ENCODE measurements at places on chromosomes 3 and 15. TPM values are rescaled to one million over a fixed set of nuclear protein-coding genes. Genes with fewer than 3 reads are reported as not detected.

The PIERCE2 gene
- total RNA-seq: 8.4 TPM

The VPS18 gene
- total RNA-seq: 23.6 TPM

The SLC28A2 gene
- total RNA-seq: not detected

The ITIH3 gene
- total RNA-seq: not detected

The SORD gene
- 11.3 TPM for total RNA-seq

The CCNB2 gene
- 6.1 TPM for total RNA-seq
